ENCODE measurements at places on chromosomes 16 and 17. TPM values are rescaled to one million over a fixed set of nuclear protein-coding genes. Genes with fewer than 3 reads are reported as not detected.

GRCh38 chr17:29331075-29331707 is 37.2 kb upstream of the NUFIP2 start:
- no peak for DNase-seq

DNA sequence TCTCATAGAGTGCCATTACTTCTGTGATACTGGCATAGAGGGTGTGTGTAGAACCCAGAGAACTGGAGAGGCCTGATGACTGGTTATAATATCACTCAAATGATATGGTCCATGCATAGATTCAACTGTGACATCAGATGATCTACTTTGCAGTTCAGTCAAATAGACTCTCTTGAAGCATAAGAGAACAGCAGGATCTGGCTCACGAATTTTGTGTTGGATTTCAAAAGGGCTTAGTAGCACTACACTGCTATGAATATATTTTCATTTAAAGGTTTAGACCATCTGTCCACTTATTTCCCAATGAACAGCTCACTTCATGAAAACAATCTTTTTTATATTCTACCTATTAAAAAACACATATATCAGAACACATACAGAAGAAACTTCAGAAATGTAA is 119.7 kb downstream of the KIF2B start:
- no peak for DNase-seq

Gene MYH13
- not detected for total RNA-seq

DNA sequence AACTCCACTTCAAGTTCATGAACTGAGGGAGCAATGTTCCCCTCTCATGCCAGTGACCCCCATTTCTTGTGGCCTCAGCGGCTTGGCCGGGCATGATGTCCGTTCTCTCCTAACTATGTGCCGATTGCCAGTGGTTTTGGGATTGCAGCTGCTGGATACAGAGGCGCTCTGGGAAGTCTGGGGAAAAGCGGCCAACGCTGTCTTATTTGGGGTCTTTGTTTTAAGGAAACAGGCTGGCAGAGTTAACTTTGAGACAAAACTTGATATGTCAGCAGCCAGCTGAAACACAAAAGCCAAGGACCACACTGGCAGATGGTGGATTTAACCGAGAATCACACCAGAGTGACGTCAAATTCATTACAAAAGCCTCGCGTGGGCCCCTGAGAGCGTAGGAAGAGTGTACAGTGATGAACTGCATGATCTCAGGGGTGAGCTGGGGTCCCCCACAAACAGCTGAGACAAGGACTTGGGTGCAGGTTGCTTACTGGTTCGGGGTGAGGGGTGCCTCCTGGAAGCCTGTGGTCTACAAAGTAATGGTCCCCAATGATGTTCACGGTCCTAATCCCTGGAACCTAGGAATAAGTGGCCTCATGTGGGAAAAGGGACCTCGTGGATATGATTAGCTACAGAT is 180.4 kb downstream of the IRF8 start:
- DNase-seq, result no peak

- DNase-seq, result peak; percentile 21
Measured at GRCh38 chr16:66695935-66696668, 441 bp downstream of the CMTM4 start.

Gene GLTPD2
- total RNA-seq, result not detected

DNA sequence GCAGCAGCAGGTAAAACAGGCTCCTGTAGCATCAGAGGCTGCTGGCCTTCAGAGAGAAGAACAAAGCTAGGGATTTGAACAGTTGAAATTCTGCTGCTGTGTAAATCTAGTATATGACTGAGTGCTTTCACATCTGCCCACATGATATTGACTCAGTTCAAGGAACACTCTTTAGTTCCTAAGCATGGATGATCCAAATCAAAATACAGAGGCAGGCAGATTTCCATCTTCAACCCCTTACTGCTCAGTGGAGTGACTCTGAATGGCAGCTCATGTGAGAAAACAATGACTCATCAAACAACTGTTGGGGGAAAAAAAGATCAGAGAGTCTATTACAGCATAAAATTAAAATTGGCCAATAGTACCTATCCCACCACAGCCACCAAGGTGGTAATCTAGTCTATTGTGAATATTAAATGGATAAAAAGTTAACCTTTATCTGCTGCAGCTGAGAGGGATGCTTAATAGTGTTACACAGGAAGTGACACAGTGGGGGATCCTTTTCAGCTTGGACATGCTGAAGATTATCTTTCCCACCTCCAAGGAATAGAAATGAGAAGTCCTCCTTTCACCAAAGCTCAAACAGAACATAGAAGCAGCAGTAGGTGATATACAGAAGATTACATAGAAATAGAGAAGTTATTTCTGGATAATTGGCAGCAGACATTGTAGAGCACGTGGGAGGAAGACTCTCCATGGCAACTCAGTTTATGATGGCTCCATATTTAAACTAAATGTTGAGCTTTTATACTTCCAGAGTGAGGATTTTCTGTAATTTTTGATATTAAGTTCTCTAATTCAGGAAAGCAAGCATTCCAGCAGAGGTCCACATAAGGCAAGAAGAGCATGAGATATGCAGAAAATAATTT is 239.7 kb upstream of the ERCC4 start:
- DNase-seq, result no peak

DNA sequence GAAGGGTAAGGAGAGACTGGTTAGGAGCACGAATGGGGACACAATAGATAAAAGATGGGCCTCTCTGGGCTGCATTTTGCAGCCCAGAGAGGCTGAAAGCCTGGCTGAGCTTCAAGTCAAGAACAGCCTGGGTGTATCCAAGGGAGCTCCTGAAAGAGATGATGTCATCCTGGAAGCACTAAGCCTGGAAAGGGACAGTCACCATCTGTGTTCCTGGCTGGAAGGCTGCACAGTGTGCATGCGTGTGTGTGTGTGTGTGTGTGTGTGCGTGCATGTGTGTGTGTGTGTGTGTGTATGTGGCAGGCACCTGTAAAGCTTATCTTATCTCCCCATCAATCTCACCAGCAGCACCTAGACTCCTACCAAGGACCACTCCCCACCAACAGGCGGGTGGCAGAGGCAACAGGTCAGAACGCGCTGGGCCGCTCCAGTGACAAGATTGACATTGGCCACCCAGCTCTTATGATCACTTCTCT is 44.1 kb downstream of the COG7 start:
- peak; percentile 33 for DNase-seq

Gene GP1BA
- not detected for total RNA-seq

GRCh38 chr17:17469996-17470395 is 6.8 kb upstream of the MED9 start:
- no peak for DNase-seq

- no peak for DNase-seq
Measured at GRCh38 chr16:74844041-74844980, 69.7 kb upstream of the FA2H start.

GRCh38 chr17:44222112-44222869 is 2.8 kb upstream of the UBTF start:
- DNase-seq, result peak; percentile 84

- DNase-seq, result no peak
Measured at GRCh38 chr16:80788027-80788426, 16.4 kb downstream of the CDYL2 start.

DNA sequence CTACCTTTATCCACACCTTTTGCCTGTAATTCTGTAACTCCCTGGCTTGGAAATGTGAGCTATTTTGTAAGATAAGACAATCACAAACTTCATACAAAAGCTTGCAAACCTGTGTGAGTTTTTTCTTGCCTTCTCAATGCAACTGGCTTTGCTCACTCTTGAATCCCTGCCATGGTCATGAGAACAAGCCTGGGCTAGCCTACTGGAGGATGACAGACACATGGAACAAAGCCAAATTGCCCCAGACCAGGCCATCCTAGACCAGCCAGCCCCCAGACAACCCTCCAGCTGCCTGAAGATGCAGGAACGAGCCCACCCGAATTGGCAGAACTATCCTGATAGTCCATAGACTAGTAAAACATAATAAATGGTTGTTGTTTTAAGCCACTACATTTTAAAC is 466.6 kb upstream of the ERCC4 start:
- DNase-seq, result no peak

Gene HOXB4
- total RNA-seq, result not detected

Gene DHODH
- 12.1 TPM for total RNA-seq

DNA sequence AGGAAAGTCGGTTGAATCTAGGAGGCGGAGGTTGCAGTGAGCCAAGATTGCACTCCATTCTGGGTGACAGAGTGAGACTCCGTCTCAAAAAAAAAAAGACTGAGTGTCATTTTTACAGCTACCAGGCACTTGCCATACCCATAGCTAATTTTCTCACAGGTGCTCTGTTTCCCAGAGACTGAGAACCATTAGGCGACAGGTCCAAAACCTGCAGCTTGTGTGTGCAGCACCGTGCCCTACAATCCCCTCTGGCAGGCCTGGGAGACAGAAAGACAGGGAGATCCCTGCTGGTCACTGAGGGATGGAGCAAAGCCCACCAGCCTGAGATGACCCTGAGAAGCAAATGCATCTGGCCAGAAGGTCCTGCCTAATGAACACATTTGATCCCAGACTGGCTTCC is 2.7 kb downstream of the TFAP4 start:
- DNase-seq, result no peak

DNA sequence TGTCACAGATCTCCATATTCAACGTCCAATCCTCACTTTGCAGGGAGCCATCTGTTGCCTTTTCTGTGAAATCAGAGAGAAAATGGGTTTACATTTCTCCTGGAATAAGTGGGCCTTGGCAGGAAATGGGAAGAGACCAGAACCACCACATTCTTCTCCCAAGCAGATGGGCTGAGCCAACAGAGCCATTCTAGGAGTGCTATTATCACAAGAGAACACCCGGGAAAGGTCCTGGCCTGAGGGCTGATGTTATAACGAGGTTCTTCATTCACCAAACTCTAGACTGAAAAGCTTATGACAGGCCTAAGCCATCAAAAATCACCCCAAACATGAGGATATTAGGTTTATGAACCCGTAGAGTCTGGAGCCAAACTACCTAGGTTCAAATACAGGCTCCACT is 64.7 kb downstream of the TOM1L2 start:
- DNase-seq, result no peak

DNA sequence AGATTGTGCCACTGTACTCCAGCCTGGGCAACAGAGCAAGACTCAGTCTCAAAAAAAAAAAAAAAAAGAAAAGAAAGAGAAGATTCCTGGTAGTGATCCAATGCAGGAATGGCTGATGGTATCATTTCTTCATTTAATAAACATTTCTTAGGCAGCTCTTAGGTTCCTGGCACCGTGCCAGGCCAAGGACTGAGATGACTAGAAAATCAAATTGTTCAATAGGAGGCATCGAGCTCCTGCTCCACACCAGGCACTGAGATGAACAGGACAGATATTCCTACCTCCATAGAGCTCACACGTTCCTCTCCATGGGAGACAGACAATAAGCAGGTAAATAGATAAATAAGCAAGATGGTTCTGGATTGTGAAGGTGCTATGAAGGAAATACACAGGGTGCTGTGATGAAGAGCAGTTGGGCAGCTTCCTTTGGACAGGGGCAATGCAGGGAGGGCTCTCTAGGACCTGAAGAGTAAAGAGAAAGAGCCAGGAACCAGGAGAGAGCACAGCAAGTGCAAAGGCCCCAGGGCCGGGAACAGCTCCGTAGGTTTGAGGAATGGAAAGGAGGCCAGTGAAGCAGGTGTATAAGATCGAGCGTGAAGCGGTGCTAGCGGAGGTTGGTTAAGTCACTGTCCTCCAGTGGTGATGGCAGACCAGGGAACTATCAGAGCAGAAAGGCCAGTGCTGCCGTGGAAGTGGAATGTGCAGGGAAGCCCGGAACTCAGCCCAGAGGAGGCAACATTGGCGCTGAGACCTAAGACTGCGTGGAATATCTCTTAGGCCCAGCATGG is 26.5 kb upstream of the CRHR1 start:
- DNase-seq, result no peak

Gene SCRN2
- total RNA-seq, result 29.8 TPM

- no peak for DNase-seq
Measured at GRCh38 chr16:48176635-48177408, 21.0 kb upstream of the ABCC12 start.

Gene LLGL2
- 16.6 TPM for total RNA-seq

- DNase-seq, result no peak
Measured at GRCh38 chr17:18371455-18371854, 6.1 kb upstream of the EVPLL start.

Gene SCIMP
- not detected for total RNA-seq

- DNase-seq, result no peak
Measured at GRCh38 chr16:86167061-86167460, 268.1 kb downstream of the IRF8 start.

DNA sequence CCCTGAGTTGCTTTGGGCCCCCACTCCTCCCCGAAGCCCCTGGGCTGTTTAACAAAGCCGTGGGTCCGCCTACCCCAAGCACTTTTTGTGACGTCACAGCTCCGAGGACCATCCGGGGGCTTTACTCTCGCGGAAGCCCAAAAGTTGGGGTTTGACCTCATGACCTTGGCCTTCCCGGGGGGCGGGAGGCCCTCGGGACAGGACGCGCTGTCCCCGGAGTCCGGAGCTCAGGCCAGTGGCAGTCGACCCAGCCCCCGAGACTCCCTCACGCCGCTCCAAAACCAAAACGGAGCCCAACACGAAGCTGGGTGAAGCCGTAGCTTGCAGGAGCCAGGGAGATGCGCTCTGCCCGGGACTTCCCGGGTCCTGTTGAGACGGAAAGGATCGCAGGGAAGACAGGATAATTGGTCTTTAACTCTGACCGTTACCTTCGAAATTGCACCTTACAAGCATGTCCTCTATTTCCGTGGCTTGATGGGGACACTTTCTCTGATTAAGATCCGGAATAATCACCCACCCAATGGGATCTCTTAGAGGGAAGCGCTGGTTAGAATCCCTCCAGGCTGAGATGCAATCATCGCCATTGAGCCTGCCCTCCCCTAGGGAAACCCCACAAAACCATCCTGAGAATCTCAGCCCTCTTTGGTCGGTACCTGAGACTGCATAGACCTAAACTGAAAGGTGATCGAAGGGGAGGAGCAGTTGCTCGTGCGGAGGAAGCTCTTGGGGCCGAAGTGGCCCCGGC is 4.9 kb upstream of the SOX9 start:
- DNase-seq, result peak; percentile 59

DNA sequence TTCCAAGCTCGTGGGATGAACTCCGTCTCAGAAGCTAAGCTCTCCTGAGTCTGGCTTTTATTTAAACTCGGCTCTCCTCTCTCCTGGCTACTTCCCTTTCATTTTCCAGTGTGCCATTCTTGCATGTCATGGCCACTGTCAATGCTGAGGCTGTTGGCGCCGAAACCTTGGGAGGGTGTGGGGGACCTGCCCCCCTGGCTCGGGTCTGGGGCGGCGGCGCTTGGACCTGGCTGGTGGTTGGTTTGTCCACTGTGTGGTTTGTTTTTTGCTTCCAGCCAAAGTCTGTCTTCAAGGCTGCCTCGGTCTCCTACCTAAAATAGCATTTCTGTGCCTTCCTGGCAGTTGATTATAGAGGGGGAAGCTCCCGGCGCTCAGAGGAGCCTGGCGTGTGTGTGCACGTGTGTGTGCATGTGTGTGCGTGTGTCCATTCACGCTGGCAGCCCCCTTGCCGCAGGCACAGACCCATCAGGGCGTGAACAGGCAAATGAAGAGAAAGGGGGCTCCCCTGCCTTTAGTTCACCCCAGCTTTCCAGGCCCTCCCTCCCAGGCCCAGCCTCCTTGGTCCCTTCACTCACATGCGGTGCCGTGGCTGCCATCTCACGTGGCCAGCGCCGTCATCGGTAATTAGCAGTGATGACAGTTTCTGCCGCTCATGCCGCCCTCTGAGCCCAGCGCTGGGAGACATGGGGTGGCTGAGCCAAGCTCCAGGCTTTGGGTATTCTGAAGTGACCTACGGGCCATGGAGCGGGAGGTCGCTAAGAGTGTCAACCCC is 179.9 kb downstream of the SEC14L1 start:
- no peak for DNase-seq

Gene EPX
- not detected for total RNA-seq

Gene DPEP2
- not detected for total RNA-seq

Gene KRT16
- total RNA-seq, result not detected

Measured in neural progenitor cell (in vitro differentiated cells).